Hematopoietic multipotent progenitor cell treated with erythropoietin and hydrocortisone succinate and interleukin-3 and kit ligand, for 8 days (in vitro differentiated cells): ENCODE measurements at places on chromosomes 4 and X.
A peak's percentile ranks its signal among the peaks of the same experiment; 100 is the strongest.

GRCh38 chr4:28523681-28524190 lies 1663.1 kb downstream of the STIM2 start:
- DNase-seq, result no peak

DNA sequence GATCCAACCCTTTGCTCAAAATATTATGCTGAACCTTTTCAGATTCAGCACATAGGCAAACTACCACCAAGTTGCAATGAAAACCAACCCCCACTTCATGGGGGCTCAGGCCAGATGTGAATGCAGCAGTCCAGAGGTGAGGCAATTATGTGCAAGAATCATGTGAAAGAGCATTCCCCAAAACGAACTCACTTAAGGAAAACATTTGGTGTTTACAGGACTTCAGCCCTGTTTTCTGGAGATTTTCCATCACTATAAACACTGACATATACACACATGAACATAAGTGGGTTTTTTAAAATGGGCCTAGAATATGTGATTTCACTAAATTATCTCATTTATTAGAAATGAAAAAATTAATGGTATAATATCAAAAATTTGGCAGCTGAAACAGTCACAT lies 31.5 kb downstream of the BMP3 start:
- DNase-seq, result no peak

GRCh38 chr4:172404676-172405075 lies 591.5 kb downstream of the GALNTL6 start:
- DNase-seq, result no peak

- no peak for DNase-seq
These were observed 20.7 kb downstream of the ADH7 start for GRCh38 chr4:99414401-99414800.

- DNase-seq, result no peak
These were observed 76.9 kb upstream of the RPL34 start for GRCh38 chr4:108543359-108543968.

- no peak for DNase-seq
These were observed 689 bp upstream of the NHSL2 start for GRCh38 chrX:71909956-71910355.

DNA sequence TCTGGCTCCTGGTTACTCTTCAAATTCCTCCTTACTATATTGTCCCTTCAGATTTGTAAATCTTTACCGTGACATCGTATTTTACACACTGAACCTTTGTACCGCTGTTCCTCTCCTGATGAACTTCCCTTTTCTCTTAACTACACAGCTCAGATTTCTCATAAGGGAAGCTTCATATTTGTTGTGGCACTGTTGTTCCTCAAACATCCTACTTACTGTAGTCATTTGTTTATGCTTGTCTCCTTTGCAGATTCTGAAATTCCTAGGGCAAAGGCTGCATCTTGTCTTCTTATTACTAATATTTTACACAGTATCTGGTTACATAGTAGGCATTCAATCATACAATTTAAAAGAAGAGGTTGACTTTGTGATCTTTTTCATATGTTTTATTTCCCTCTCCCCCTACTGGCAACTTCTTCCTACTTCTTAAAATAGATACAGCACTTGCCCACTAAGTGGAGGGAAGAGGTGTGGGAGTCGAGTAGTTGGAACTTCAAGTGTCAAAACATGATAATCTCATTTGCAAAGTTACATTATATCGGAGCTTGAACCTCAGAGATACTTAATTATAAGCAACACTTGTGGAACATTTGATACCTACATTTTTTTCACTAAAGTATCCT lies 50.0 kb downstream of the TET2 start:
- DNase-seq, result peak; percentile 51

- no peak for DNase-seq
These were observed 8.1 kb upstream of the HPF1 start for GRCh38 chr4:169765835-169766234.

DNA sequence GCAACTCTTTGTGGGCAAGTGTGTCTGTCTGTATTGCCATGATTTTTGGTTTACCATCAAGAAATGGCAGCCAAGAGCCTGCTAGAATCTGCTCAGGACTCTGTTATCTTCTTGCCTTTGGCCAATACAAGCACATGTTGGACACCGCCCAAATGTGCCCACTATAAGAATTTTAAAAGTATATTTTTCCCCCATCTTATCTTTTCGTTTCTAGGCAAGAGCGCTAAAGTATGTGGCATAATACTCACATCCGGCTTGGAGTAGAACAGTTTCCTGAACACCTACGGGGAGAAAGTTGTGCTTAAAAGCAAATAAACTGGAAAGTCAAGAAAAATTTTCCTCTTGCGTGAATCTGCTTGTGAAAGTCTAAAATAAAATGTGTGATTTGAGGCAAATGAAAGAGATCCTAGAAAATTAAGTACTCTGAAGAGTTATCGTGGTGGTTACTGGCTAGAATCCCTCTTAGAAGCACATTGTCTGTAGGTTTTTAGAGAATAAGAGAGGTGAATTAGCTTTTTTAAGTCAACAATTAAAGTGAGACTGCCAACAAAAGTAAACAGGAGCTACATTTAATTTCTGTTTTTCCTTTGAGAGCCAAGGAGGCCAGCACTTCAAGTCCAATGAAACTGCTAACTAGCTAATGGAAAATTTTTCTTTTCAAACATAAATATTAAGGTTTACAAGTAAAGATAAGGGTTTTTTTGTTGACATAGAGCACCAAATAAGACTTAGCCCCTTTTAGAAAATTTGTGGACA lies 220.2 kb downstream of the SOWAHB start:
- DNase-seq, result no peak

- DNase-seq, result no peak
These were observed 78.0 kb downstream of the ZFYVE28 start for GRCh38 chr4:2340272-2341061.

DNA sequence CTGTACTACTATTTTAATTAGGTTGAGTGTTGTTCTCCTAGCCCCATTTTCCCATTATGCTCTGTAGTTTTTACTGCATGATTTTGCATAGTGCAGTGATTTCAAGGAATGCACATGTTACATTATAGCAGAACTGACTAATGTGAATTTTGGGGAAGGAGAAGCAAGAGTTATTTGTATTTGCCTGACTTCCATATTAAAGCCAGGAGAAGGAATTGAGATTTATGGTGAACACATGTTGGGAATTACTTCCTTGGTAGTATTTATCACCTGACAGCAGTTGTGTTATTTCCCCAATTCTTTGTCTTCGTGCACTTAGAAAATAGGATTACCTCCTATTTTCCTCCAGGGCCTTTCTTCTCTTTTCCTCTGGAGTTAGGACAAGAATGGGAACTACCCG lies 3.2 kb downstream of the TMEM144 start:
- no peak for DNase-seq

- peak; percentile 31 for DNase-seq
These were observed 16.6 kb downstream of the USO1 start for GRCh38 chr4:75741027-75741426.

DNA sequence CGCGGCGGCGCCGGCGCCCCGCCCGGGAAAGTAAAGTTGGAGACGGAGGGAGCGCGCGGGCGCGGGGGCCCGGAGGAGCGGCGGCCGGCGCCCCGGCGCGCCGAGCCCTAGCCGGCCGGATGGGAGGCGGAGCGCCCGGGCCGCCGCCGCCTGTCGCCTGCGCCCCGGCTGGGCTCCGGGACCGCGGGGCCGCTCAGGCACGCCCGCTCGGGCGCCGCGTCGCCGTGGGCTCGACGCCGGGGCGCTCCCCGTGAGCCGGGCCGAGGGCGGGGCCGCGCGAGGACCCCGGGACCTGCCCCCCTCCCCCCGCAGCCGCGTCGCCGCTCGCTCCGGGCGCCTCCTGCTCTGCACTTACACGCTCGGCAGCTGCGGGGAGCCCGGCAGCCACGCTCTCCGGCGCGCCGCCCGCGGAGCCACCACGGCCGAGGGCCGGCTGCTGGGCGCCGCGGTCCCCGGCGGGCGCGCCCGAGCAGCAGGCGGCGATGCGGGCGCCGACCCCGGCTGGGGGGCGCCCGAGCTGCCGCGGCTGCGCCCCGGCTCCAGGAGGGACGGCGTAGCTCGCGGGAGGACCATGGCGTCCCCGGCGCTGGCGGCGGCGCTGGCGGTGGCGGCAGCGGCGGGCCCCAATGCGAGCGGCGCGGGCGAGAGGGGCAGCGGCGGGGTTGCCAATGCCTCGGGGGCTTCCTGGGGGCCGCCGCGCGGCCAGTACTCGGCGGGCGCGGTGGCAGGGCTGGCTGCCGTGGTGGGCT lies at the start of gene ADRA2C:
ADRA2C (plus strand) TSS at position 350 of the 749 bp plus-strand sequence; CDS start at position 572, 222 bp downstream.
- no peak for DNase-seq

DNA sequence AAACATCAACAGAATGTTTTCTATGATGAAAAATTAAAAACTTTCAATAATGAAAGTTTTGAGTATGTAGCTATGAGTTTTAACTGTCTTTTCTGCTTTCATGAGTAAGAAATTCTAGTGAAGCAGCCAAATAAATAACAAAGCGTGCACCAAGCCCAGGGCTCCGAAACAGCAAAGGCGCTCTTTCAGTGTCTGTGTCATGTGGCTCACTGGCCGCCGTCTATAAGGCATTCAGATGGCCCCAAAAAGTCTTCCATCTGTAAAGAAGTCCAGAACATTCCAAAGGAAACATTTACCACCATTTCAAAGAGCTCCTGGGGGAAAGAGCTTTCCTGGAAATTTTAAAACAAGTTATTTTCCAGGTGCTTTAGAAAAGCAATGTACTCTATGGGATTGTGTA lies 139.9 kb downstream of the AFAP1 start:
- no peak for DNase-seq

- DNase-seq, result peak; percentile 47
These were observed 19.3 kb upstream of the SPIN2A start for GRCh38 chrX:57156397-57157049.

DNA sequence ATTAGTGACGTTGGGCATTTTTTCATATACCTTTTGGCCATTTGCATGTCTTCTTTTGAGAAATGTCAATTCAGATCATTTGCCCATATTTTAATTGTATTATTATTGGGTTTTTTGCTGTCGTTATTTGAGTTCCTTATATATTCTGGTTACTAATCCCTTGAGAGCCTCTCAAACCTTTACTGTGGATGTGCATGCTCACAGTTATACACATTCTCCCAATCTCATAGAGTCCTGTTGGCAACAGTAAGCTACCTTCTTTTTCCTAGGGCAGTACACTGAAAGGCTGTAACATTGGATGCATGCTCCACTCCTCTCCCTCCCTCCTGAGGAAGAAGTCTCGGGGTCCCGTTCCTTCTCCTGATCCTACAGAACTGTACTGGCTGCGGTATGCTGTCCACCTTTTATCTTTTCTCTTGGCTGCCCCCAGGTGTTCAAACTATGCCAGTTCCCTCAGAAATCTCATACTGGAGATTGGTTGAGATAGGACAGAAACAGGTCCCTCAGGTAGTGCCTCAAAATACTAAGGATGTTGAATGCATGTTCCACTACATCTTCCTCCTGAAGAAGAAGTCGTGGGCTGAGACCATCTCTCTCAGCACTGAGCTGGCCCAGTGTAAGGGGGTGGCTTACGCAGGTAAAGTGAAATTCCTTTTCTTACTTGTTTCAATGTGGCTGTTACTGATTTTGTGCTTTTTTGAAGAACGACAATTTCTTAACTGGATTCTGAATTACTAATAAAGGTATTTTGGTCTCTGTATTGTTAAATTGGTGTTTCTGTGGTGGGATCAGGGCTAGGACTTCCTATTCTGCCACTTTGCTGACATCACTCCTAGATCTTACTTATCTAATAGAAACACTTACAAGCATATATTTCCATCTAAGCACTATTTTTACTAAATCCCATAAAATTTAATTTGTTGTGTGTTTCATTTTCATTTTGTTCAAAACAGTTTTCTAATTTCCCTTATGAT lies 145.4 kb upstream of the HUWE1 start:
- DNase-seq, result peak; percentile 34

DNA sequence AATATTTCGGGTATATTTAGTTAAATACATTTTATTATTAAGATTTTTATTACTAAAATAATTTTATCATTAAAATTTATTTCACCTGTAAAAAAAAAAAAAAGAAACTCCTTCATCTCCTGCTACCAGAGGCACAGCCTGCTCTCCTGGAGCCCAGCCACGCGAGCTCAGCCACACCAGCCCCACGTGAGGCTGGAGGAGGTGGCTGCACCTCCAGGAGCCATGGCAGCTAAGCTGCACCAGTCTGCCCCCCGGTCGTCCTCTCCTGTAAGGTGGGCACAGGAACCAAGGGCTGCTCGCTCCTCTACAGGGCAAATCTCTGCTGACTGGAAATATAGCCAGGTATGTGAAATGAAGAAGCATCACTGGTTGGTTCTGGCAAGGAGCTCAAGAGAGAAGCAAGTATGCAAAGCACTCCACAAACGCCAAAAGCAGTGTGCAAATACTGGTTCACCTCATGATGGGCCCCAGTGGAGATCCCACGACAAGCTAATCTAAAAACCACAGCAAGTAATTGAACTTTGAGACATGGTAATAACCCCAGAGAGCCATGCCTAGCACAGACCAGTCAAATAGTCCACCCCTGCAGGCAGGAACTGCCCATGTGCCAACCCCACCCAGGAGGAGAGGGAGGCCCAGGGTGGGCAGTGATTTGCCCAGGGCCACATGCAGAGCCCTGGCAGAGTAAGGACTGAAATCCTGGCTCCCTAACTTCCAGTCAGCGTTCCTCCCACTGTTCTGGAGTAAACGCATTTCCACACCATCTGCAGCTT lies 90.1 kb downstream of the WFS1 start:
- DNase-seq, result no peak
